Amniotic stem cell (primary cell): ENCODE measurements at places on chromosomes 3 and 15.

GRCh38 chr3:48623851-48624547 lies 2.4 kb upstream of the TMEM89 start:
- no peak for DNase-seq

DNA sequence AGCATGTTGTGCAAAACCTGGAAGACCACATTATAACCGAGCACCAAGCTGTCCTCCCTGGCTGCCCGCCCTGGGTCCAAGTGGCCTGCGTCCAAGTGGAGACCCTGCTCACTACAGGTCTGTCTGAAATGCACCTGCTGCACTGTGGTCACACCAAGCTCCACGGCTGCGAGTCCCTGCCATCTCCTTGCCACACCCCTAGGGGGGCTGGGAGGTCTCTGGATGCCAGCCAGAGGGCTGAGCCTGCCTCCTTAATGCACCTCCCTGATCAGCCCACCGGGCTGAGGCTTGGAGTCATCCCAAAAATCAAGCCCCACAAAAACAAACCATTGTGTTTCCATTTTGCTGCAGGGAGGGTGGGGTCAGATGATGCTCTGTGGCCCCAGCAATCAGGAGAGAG lies 187.1 kb downstream of the MEGF11 start:
- no peak for DNase-seq

- no peak for DNase-seq
Observed at GRCh38 chr15:67145312-67145610, 79.9 kb downstream of the SMAD3 start.

DNA sequence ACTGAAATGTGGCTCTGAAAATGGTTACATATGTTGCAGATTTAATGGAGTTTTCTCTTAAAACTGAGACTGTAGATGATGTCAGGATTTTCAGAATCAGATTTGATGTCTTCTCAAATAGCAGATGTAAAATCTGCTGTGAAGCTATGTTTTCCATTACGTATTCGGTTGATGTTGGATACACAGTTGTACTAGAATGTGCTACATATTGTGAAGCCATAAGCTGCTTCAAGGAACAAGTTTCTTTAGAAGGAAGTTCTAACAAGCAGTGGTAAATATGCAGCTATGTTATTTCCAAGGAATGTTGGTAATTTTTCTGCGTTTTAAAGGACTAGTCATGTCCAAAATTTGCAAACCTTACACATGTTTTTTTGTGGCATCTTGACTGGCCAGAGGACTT lies 197.7 kb downstream of the RBMS3 start:
- no peak for DNase-seq

GRCh38 chr3:20185331-20185678 lies 701 bp downstream of the SGO1 start:
- no peak for DNase-seq

GRCh38 chr3:30350901-30351300 lies 255.5 kb upstream of the TGFBR2 start:
- no peak for DNase-seq

DNA sequence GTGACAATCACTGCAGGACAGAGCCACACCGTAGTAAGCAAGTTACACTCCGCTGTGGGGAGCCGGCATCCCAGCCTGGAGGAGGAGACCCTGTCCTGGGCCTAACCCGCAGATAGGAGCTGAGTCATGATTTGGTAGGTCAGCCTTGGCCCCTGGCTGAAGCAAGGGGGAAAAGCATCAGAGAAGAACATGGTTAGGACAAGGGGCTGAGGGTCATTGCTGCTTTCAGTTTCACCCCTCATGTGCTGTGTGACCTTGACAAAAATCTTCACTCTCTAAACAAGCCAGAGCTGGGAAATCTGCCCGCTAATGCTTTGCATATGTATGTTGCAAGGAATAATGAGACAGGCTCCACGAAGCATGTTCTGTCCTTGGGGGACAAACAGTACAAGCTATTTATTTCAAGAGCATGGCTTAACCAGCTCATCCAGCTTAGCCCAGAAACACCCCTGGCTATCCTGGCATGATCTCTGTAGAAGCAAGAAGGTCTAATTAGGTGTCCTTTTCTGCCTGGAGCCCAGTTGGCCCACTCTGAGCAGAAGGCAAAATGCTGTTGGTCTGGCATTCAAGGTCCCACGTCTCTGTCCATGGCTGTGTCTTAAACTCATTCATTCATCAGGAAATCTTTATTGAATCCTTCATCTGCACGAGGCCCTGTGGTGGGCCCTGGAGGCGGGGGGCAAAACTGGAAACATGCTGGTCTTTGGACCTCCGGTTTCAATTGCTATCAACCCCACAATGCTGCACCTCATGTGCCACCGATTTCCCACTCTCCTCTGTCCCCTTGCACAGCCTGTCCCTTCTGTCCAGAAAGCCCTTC lies 221.3 kb upstream of the LYSMD4 start:
- DNase-seq = no peak

- DNase-seq = no peak
Observed at GRCh38 chr3:31486865-31487533, 45.7 kb upstream of the STT3B start.
